CD4-positive, alpha-beta T cell (primary cell): ENCODE measurements at places on chromosomes 13 and 19. TPM values are rescaled to one million over a fixed set of nuclear protein-coding genes. Genes with fewer than 3 reads are reported as not detected.
A peak's percentile ranks its signal among the peaks of the same experiment; 100 is the strongest.

DNA sequence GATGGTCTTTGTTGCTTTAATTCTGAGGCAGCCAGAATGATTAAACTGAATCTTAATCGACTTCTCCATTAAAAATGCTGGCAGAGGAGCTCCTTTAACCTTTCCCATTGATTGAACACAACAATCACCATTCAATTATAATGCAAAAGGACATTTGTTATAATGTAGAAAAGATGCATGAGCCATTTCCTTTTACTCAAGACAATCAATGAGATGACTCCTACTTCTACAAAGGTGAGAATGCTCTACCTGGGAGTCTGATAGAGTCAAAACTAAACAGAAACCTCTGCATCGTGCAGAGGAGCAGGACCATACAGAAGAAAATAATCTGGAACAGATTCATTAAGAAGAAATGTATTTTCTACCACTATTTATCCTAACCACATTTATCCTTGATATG lies 253.6 kb upstream of the DACH1 start:
- H3K36me3 ChIP-seq = no peaks in the 10 kb centered on the region
- no peak overlapping the region for H3K4me3 ChIP-seq
- no peaks in the 10 kb centered on the region for H3K27me3 ChIP-seq
- H3K4me1 ChIP-seq = no peaks in the 10 kb centered on the region
- no peak overlapping the region for H3K27ac ChIP-seq
- no peak for DNase-seq

DNA sequence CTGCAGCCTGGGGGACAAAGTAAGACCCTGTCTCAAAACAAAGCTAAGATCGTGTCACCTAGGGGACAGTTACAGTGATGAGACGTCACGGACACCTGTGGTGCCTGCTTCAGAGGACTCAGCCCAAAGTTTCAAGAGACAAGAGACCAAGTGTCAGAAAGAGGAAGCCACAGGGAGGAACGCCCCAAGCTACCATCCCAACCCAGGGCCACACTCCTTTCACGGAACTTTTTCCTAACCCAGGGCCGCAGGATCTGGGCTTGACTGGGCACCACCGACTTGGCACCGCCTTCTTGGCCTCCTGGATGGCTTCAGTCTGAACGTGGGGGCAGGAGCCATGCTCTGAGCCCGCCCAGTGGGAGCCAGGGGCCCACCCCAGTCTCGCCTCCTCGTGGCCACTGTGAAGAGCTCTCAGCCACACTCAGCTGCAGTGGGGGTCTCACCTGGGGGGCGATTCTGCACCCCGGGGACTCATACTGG lies 8.5 kb downstream of the MOB3A start:
- H3K4me1 ChIP-seq = peaks cover 84% of the 10 kb centered on the region
- peak overlapping the region; percentile 22 for H3K4me3 ChIP-seq
- peak; percentile 66 for DNase-seq
- H3K27me3 ChIP-seq = no peaks in the 10 kb centered on the region

DNA sequence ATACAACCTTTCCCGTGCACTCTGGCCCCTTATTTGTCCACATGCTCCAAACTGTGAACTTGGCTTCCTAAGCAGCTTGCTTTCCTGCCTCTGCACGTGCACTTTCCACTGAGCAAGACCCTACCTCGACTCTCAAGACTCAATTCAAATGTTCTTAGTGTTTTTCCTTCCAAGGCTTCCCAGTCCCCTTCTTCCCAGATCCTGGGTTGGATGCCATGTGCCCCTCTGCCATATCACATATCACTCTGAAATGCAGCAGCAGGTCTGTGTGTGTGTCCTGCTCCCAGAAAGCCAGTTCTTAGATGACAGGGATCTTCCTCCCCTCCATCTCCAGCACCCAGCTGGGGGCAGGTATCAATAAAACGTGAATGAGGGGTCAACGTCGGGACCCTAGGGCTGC lies 3.0 kb downstream of the ZNF557 start:
- H3K27me3 ChIP-seq = no peaks in the 10 kb centered on the region
- H3K4me3 ChIP-seq = no peak overlapping the region
- H3K36me3 ChIP-seq = peaks cover 62% of the 10 kb centered on the region
- DNase-seq = no peak
- H3K27ac ChIP-seq = no peak overlapping the region

DNA sequence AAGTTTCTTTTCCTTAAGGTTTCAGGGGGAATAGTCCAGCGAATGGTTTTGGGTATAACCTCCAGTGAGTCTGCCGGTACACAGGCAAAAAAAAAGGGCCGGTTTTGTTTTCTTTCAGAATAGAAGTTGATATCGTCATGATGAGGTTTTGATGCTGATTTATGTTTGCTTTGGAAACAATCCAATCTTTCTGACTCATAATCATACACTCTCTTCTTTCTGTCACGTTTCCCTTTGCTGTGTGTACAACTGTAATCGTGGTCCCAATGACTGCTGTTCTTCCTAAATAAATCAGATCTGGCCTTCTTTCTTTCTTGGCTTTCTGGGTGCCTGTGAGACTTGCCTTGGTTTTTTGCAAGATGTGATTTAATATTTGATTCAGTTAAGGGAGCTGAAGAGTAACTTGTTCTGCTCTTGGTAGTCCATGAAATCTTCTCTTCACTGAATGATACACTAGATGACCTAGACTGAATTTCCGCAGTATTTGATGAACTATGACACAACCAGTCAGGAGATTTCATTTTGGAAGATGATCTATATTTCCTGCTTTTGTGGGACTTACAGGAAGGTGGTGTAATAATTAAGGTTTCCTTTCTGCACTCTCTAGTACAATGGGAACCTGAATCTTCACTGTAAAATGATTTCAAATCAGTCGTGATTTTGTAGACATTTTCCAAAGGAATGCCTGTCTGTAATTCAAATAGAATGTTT lies 34.9 kb upstream of the METTL21C start:
- no peak overlapping the region for H3K4me3 ChIP-seq
- no peaks in the 10 kb centered on the region for H3K4me1 ChIP-seq
- no peak for DNase-seq

GRCh38 chr19:8498295-8498694 lies 4.1 kb downstream of the PRAM1 start:
- no peak for DNase-seq
- H3K27ac ChIP-seq = no peak overlapping the region
- peaks cover 31% of the 10 kb centered on the region for H3K4me1 ChIP-seq
- H3K36me3 ChIP-seq = no peaks in the 10 kb centered on the region
- H3K27me3 ChIP-seq = no peaks in the 10 kb centered on the region
- H3K4me3 ChIP-seq = no peak overlapping the region

- H3K4me3 ChIP-seq = no peak overlapping the region
- DNase-seq = no peak
- no peak overlapping the region for H3K27ac ChIP-seq
- H3K27me3 ChIP-seq = no peaks in the 10 kb centered on the region
- H3K4me1 ChIP-seq = no peaks in the 10 kb centered on the region
Measured at GRCh38 chr13:95275322-95276036, 25.8 kb downstream of the ABCC4 start.

DNA sequence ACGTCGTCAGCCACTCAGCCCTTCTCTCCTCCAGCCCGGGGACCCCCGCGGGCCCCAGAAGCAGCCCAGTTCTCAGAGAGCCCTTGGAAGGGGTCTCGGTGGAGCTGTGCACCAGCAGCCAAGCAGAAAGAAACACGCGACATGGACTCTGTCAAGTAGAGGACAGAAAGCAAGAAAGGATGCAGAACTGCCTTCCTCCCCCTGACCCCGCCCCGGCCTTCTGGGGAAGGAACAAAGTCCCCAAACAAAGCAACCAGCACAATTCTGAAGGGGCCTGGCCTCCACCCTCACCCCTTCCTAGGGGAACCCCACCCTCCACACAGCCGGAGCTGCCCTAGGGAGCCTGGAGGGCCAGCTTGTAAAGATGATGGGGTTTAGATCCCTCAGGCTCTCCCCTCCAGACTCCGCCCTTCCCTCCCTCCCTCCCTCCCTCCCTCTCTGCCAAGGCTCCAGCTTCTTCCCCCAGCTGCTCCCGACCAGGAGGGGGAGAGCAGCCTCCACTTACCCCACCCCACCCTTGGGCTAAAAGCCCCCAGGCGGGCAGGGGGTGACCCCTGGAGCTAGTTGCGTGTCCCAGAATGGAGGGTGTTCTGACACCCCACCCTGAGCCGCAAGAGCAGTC lies 7.8 kb downstream of the LYL1 start:
- H3K27me3 ChIP-seq = peaks cover 23% of the 10 kb centered on the region
- H3K36me3 ChIP-seq = peaks cover 1% of the 10 kb centered on the region
- no peak overlapping the region for H3K27ac ChIP-seq
- peaks cover 61% of the 10 kb centered on the region for H3K4me1 ChIP-seq
- peak overlapping the region; percentile 26 for H3K4me3 ChIP-seq
- DNase-seq = no peak

DNA sequence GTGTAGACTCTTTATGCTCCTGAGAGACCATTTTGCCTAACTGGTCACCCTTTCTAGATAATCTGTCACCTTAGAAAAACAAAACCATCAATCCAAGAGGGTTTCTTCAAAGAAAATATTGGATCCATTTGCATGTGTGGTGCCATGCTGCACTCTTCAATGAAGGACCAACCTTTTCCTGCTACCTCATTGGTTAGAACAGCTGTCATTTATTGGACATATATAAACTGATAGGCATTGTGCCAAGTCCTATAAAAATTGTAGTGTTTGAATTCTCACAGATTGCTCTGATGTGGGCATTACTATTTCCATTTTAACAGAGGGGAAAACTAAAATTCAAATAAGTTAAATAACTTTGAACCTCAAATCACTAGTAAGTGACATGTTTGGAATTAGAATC lies 333.2 kb downstream of the MYO16 start:
- no peak for DNase-seq
- H3K36me3 ChIP-seq = no peaks in the 10 kb centered on the region
- H3K4me3 ChIP-seq = no peak overlapping the region
- no peaks in the 10 kb centered on the region for H3K4me1 ChIP-seq
- H3K27ac ChIP-seq = no peak overlapping the region

GRCh38 chr13:114032126-114032799 lies 58.4 kb upstream of the C13orf46 start:
- H3K4me3 ChIP-seq = no peak overlapping the region
- H3K4me1 ChIP-seq = peaks cover 34% of the 10 kb centered on the region
- peaks cover 78% of the 10 kb centered on the region for H3K36me3 ChIP-seq
- no peak for DNase-seq
- no peak overlapping the region for H3K27ac ChIP-seq

GRCh38 chr13:50248516-50249143 lies 233.4 kb downstream of the KCNRG start:
- no peak overlapping the region for H3K27ac ChIP-seq
- H3K4me3 ChIP-seq = no peak overlapping the region
- H3K4me1 ChIP-seq = peaks cover 24% of the 10 kb centered on the region
- H3K36me3 ChIP-seq = no peaks in the 10 kb centered on the region

GRCh38 chr13:114279758-114280355 lies 1.5 kb upstream of the UPF3A start:
- no peak overlapping the region for H3K4me3 ChIP-seq
- peak overlapping the region; percentile 39 for H3K27ac ChIP-seq
- peaks cover 33% of the 10 kb centered on the region for H3K4me1 ChIP-seq
- H3K36me3 ChIP-seq = peaks cover 12% of the 10 kb centered on the region

- H3K27me3 ChIP-seq = no peaks in the 10 kb centered on the region
- no peak for DNase-seq
- H3K4me1 ChIP-seq = no peaks in the 10 kb centered on the region
- no peaks in the 10 kb centered on the region for H3K36me3 ChIP-seq
- no peak overlapping the region for H3K27ac ChIP-seq
Measured at GRCh38 chr13:23506807-23507291, 63.4 kb upstream of the TNFRSF19 start.

GRCh38 chr19:35240327-35240726 lies 8.5 kb upstream of the LSR start:
- H3K36me3 ChIP-seq = no peaks in the 10 kb centered on the region

- H3K27me3 ChIP-seq = no peaks in the 10 kb centered on the region
- H3K36me3 ChIP-seq = no peaks in the 10 kb centered on the region
- no peaks in the 10 kb centered on the region for H3K4me1 ChIP-seq
- H3K4me3 ChIP-seq = no peak overlapping the region
Measured at GRCh38 chr13:101996954-101997353, 404.9 kb downstream of the FGF14 start.

GRCh38 chr13:30615866-30616541 lies 1.7 kb upstream of the USPL1 start:
- peak overlapping the region; percentile 95 for H3K27ac ChIP-seq
- no peaks in the 10 kb centered on the region for H3K36me3 ChIP-seq
- peak overlapping the region; percentile 89 for H3K4me3 ChIP-seq
- no peaks in the 10 kb centered on the region for H3K27me3 ChIP-seq
- H3K4me1 ChIP-seq = peaks cover 7% of the 10 kb centered on the region

DNA sequence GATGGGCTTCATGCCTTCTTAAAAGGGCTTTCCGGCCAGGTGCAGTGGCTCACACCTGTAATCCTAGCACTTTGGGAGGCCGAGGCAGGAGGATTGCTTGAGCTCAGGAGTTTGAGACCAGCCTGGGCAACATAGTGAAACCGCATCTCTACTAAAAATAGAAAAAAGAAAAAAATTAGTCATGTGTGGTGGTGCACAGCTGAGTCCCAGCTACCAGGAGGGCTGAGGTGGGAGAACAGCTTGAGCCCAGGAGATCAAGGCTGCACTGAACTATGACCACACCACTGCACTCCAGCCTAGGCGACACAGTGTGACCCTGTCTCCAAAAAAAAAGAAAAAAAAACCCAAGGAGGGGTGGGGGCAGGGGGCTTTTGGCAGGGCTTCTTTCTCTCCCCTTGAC lies 7.2 kb downstream of the CARS2 start:
- peaks cover 66% of the 10 kb centered on the region for H3K36me3 ChIP-seq
- no peak overlapping the region for H3K4me3 ChIP-seq
- H3K4me1 ChIP-seq = peaks cover 28% of the 10 kb centered on the region
- no peaks in the 10 kb centered on the region for H3K27me3 ChIP-seq

DNA sequence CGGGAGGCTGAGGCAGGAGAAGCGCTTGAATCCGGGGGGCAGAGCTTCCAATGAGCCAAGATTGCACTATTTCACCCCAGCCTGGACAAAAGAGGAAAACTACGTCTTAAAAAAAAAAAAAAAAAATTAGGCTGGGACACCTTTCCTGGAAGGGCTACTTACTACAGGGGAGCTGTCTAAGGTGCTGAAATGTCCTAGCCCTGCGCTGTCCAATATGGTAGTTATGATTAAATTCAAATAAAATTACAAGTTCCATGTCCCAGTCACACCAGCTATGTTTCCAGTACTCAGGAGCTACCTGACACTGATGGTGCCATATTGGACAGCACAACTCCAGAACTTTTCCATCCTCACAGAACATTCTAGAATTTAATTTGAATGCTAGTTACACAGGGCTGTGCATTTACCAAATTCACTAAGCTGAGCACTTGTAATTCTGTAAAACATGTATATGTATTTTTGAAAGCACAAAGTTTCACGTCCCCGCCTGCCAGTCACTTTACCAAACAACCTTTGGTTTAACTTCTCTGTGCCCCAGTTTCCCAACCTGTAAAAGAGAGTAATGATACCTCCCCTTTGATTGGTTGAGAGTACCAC lies 9.2 kb upstream of the ZSCAN22 start:
- peaks cover 33% of the 10 kb centered on the region for H3K36me3 ChIP-seq
- H3K4me3 ChIP-seq = no peak overlapping the region
- no peak overlapping the region for H3K27ac ChIP-seq
- no peak for DNase-seq
- H3K27me3 ChIP-seq = no peaks in the 10 kb centered on the region

HIF3A gene
- not detected for total RNA-seq

ATP5F1D gene
- total RNA-seq = 77.6 TPM

PPP1R15A gene
- 584 TPM for total RNA-seq

LIG1 gene
- 70.7 TPM for total RNA-seq

ZNF90 gene
- 3.7 TPM for total RNA-seq

ZNF525 gene
- total RNA-seq = 13.5 TPM

KDELR1 gene
- total RNA-seq = 32.2 TPM

RNF17 gene
- 0.25 TPM for total RNA-seq

TNNI3 gene
- total RNA-seq = not detected

NRTN gene
- total RNA-seq = 1.5 TPM

WDR88 gene
- not detected for total RNA-seq

NCR1 gene
- total RNA-seq = not detected

SERPINE3 gene
- not detected for total RNA-seq

TOMM40 gene
- total RNA-seq = 25.4 TPM
